G401 (cell line): ENCODE measurements at places on chromosomes 11 and 22. TPM values are rescaled to one million over a fixed set of nuclear protein-coding genes. Genes with fewer than 3 reads are reported as not detected.

GRCh38 chr11:15627560-15627959, 512.8 kb downstream of the INSC start:
- no peak for DNase-seq

- no peak for DNase-seq
These were observed 25.5 kb downstream of the KCNJ1 start for GRCh38 chr11:128841461-128842072.

The C11orf52 gene
- 11.8 and 26.1 TPM in 2 replicates for total RNA-seq

- no peak for DNase-seq
These were observed 10.5 kb downstream of the SCGB2A2 start for GRCh38 chr11:62280452-62280851.

The TTLL1 gene
- 7.1 and 10.3 TPM in 2 replicates for total RNA-seq

The SEC14L6 gene
- total RNA-seq = not detected in 2 replicates

The TXNRD2 gene
- 86.5 and 96.6 TPM in 2 replicates for total RNA-seq

DNA sequence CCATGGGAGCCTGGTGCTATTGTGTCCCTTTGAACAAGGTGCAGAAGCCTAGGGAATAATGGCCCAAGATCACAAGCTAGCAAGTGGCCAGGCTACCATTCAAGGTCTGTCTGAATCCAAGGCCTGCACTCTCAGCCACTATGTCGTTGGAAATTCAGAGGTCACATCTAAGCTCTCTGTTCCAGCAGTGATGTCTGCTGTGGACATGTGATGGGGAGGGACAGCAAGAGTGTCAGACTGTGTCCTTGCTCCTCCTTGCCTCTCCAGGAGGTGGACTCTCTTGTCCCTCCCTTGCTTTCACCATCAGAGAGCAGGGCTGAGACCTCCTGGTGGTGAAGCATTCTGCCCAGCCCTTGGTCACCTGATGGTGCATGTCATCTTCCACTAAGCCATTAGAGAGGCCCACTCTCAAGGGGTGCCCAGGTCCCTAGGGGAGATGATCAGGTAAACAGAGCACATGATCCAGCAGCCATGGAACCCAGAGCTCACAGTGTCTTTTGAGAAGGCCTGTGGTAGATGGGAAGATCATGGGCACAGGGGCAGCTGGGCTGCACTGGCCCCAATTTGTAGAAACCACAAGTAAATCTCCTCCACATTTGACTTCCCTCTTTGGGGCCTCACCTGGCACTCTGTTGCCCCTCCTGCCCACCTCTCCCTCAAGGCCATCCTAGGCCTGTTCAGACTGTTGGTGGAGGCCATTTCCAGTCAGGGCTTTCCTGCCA, 37.1 kb upstream of the SUSD2 start:
- no peak for DNase-seq

The CASP4 gene
- 0.31 and 0.55 TPM in 2 replicates for total RNA-seq

- no peak for DNase-seq
These were observed 13.0 kb upstream of the CDC42EP1 start for GRCh38 chr22:37547251-37547741.

The OR51B2 gene
- not detected in 2 replicates for total RNA-seq

- no peak for DNase-seq
These were observed 361.3 kb upstream of the CNTN5 start for GRCh38 chr11:98659431-98659830.

- no peak for DNase-seq
These were observed 102.7 kb upstream of the BIRC3 start for GRCh38 chr11:102214623-102215022.

DNA sequence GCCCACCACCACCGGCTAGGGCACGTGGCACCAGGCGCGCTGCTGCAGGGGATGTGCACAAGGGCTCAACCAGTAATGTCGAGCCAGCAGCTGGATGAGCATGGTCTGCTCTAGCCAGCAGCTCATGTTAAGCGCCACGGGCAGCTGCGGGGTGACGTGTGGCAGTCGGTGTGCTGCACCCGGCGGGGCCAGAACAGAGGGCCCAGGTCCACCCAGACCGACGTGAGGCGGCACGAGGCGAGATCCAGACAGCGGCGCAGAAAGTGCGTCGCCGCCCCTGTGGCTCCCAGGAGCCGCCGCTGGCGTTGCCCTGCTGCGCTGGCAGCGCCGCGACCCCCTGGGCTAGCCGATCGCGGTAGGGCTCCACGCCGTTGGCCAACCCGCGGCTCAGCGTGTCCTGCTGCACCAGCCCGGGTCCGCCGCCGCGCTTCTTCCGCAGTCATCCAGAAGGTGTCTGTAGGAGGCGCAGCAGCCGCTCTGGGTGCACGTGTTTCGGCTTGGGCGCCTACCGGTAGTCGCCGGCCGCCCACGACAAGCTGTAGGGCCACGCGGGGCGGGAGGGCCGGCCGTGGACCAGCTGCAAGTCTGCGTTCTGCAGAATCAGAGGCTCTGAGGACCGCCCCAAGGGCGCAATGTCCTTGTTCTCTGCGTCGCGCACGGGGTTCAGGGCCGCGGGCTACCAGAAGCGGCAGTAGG, 4.6 kb upstream of the GALR3 start:
- DNase-seq = peak; percentile 40

GRCh38 chr11:72971192-72971967, 157.2 kb downstream of the ATG16L2 start:
- DNase-seq = no peak

DNA sequence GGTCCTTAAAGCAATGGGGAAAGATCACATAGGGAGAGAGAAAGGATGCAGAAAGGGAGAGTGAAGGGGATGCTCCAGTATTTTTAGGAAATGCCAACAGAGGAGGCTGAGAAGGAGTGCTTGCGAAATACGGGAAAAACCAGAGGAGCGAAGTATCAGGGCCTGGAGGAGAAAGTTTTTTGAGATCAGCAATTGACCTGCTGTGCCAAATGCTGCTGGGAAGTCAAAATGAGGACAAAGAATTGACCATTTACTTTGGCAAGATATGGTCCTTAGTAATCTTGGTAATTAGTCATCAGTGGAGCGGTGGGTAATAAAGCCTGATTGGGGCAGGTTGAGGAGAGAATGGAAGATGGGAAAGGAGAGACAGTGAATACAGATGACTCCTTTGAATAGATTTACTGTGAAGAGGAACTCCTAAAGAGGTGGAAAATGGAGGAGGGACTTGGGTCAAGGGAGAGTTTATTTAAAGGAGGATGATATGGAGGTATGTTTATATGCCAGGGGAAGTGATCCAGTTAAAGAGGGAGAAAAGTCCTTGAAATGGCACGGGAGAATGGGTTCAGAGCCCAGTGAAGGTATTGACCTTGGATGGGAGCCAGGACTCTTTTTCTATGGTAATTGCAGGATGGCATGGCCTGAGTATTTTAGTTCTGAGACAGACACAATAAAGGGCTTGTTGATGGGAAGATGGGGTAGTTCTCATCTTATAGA, 111.5 kb downstream of the PKNOX2 start:
- no peak for DNase-seq

- no peak for DNase-seq
These were observed 107.1 kb downstream of the GAB2 start for GRCh38 chr11:78310500-78310909.

DNA sequence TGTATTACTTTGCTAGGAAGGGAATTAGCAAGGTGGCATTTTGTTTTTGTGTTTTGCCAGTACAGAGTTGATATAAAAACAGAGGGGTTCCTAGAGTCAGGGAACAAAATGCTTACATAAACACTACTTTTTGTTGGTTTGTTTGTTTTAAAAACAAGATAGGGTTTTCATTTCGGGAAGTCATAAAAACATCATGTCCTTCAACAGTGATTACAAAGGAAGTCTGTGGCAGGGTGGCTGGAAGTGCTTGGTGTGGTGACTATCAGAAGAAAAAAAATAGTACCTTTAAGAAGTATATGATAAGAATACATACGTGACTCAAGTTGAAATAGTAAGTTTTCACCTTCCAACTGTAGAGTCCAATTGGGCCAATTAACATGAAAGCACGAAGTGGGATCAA, 1.2 kb upstream of the IL18 start:
- DNase-seq = no peak

- no peak for DNase-seq
These were observed 38.1 kb downstream of the GLB1L2 start for GRCh38 chr11:134369656-134370525.

GRCh38 chr11:107177106-107177477, 158.8 kb upstream of the GUCY1A2 start:
- DNase-seq = no peak

The SCGB1A1 gene
- total RNA-seq = not detected in 2 replicates

DNA sequence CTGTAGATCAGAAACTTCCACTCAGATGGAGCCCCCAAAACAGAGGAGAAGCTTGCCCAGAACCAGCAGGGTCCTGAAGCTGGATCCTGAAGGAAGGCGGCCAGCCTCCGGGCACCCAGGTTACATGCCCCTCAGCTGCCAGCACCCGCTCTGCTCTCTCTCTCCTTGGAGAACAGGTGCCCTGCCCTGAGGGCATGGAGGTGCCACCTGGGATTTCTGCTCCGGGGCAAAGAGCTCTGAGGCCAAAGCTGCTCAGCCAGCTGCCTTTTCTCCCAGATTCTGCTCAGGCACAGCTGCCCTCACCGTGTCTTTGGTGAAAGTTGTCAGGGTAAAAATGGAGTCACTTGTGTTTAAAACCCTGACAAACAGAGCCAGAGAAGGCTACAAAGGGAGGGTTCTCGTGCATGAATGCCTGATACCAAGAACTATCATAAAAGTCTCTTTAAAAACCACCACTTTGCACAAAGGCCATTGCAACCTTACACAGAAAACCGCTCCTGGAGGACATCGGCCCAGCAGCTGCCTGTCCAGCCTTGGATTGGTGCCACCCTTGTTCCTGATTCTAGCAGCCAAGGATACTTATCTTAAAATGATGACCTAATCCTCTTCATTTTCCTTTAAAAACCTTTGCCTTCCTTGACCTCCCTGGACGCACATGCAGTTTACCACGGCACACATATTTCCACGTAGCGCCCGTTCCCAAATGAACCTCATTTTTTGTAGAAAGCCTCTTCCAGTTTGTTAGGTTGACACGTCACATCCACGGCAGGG, 140.0 kb downstream of the CACNA1I start:
- DNase-seq = no peak

GRCh38 chr22:44759430-44760310, 7.3 kb downstream of the ARHGAP8 start:
- no peak for DNase-seq

GRCh38 chr22:48890693-48891554, 936.7 kb downstream of the BRD1 start:
- DNase-seq = no peak

DNA sequence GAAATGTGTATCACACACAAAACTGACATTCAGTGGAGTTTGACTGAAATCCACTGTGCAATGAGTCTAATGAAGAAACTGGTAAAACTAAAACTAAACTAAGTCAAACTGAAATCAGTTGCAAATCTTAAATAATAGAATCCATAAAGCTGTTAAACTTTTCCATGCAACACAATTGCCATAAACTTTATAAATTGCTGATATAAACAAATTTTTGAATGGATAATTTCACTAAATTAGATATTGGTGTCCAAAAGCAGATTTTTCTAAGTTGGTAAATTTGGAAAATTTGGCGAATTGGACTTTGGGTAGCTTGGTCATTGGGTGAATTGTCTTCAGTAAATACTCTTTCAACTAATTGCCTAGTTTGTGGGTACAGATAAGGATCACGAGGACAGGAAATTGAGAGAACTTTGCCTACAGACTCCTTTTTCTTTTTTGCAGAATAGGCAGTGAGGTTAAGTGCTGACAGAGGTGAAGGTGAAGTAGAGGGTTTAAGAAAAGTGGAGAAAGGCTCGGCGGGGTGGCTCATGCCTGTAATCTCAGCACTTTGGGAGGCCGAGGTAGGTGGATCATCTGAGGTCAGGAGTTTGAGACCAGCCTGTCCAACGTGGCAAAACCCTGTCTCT, 12.8 kb downstream of the MRPL17 start:
- DNase-seq = no peak

The NADSYN1 gene
- total RNA-seq = 39.1 and 41.1 TPM in 2 replicates

DNA sequence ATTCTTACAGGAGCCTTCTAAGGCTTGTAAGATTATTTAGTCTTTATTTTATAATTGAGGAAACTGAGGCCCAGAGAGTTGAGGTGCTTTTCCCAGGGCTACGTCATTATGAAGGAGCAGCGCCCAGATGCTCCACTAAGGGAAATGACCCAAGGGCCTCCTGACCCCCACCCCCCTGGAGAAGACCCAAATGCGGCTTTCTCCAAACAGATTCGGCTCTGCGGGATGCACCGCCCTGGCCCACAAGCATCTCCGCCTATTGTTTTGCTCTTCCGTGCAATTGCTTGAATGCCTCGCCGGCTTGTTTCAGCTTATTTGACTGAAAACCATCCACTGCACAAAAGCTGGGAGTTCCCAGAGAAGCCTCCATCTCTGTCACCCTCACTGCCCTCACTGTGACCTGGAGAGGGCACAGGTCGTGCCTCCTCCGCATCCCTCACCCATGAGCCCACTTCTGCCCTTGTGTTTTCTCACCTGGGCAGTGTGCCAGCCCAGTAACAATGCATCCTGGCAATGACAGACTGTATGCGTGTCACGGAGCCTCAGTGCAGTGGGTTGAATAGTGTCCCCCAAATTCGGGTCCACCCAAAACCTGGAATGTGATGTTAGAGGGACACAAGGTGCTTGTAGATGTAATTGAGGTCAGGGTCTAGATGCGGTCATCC, 790.2 kb downstream of the TBC1D22A start:
- no peak for DNase-seq

DNA sequence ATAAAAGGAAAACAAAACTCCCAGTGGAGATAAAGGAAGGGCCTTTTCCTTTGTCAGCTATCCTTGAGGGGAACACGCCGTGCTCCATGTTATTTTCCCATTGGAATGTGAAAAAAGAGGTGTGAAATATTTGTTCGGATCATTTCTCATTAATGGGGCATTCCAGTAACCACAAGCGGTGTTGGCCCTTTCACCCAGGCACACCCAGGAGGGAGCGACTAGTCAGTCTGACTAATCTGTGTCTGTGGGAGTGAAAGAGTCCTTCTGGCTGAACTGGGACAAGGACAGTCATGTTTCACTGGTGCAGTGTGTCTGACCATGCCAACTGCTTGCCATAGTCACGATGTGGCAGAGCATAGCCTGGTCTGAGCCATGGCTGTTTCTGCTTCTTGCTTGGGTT, 13.0 kb upstream of the MYEOV start:
- no peak for DNase-seq

GRCh38 chr11:123301013-123301591, 106.1 kb upstream of the CLMP start:
- DNase-seq = no peak

DNA sequence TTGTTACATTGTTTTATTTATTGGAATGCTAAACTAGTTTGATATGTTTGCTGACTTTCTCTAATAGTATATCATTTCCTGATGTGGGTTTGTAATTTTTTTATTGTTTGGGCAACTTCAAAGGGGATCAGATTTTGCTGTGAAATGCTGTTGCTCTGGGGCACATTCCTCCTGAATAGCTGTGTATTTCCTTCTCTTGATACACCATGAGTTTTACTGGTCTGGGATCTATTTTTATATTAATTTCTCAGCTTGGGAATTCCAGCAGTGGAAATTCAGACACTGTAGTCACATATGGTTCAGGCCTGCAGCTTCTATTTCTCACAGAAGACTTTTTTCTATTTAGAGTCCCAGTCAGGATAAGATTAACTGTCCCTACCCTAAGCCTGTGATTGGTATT, 58.9 kb downstream of the RPUSD4 start:
- DNase-seq = no peak

- no peak for DNase-seq
These were observed 1045.1 kb downstream of the TBC1D22A start for GRCh38 chr22:47807506-47807905.

The OR4C11 gene
- total RNA-seq = not detected in 2 replicates

The CALCA gene
- total RNA-seq = not detected in 2 replicates

The DDX25 gene
- 0.18 TPM in 1 of 2 replicates, not detected in the other for total RNA-seq

The PRG3 gene
- not detected in 2 replicates for total RNA-seq

The ALDH3B1 gene
- 1.2 and 2.1 TPM in 2 replicates for total RNA-seq

- no peak for DNase-seq
These were observed 223.5 kb upstream of the BLID start for GRCh38 chr11:122339436-122340060.

The PGM2L1 gene
- total RNA-seq = 6.2 and 9.5 TPM in 2 replicates

The OR2D2 gene
- not detected in 2 replicates for total RNA-seq
